ENCODE measurements at places on chromosomes 13 and 19.

- DNase-seq, result no peak
These were observed 7.9 kb upstream of the RNASEH2B start for GRCh38 chr13:50901701-50902100.

DNA sequence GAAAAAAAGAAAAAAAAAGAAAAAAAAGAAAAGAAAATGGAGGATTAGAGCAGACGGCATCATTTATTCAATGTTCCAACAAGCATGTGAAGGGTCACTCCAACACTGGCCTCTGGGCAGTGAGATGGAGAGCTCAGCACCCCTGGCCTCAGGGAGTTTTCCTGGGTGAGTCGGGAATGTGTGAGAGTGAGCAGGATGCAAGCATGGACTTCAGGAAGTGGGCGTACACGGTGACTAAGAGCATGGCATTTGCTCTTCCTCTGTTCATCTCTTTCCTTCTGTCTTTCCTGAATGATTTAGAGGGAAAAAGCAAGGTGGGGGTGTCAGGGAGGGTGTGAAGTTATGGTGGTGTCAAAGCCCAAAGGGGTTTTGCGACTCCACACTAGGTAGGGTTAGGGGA is 682 bp upstream of the CABP5 start:
- DNase-seq, result no peak

- no peak for DNase-seq
These were observed 12.1 kb downstream of the NDFIP2 start for GRCh38 chr13:79492918-79493594.

GRCh38 chr19:43560687-43561086 is 14.6 kb downstream of the XRCC1 start:
- DNase-seq, result no peak

DNA sequence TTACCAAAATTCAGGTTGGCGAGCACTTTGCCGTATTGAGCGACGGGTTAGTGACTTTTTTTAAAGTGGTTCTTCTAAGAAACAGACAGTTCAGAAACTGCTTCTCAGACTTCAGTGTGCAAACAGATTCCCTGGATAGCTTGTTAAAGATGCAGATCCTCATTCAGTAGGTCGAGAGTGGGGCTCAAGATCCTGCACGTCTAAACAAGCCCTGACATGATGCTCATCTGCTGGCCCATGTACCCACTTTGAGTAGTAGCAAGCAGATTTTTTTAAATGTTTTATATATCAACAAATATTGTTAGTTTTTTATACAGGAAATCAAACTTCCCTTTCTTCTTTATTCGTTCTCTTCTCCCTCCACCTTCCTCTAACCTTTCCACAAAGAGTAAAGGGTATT is 7.3 kb downstream of the METTL21C start:
- DNase-seq, result no peak

DNA sequence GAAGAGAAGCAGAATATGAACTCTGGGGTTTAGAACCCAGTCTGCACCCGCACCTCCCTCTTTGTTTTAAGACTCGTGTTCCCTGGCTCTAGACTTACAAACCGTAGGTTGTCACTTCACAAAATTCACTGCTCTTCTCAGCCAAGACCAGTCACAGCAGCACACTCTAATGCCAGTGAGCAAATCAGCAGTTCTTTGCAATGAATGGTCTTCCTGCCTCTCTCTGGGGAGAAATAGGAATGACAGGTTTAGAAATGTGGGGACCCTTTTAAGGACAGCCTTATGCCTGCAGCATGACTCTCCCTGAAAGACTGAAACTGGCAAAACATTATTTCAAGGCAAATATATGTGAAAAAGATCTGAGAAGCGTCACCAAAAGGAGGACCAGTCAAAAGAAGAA is 156.9 kb downstream of the KCTD15 start:
- no peak for DNase-seq

DNA sequence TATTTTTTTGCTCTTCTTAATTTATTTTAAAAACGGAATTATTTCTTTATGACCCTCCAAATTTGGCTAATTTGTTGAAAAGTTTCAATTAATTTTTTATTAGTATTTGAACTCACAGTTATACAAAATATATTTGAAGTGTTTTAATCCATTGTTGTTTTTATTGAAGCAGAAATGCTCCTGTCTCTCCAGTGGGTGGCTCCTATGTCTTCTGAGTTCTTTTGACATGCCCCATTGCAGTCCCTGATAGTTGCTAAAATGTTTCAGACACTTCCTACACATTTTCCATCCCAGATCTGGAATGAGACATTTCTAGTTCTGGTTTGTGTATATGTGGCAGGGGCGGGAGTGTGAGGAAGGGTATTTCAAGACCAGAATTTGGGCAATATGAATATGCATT is 579.4 kb upstream of the PRR20A start:
- no peak for DNase-seq

DNA sequence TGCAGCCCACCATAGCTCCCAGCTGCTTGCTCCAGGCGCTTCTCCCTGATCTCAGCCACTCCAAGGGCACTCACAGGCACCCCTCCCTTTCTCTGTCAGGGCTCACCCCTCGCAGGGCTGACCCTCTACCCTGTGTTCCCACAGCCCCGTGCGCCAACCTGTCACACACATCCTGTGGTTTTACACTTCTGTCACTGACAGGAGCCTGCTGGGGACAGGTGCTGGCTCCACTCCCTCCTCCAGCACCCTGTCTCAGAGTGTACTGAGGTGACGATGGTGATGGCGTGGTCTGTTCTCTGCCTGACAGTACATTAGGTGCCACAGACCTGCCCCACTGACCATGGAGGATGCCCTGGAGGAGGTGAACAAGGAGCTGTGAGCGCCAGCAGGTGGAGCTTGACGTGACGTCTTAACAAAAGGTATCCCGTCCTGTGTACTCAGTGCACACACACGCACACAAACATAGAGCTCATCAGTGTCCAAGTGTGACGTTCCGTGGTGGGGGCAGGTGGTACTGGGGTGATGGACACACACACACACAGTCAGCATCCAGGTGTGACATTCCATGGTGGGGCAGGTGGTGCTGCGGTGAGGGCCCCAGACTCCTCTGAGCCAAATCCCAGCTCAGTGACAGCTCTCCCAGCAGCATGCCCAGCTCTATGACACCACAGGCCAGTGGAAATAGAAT is 20.9 kb downstream of the C19orf44 start:
- no peak for DNase-seq

GRCh38 chr13:113649212-113649611 is 8.8 kb downstream of the ATP4B start:
- no peak for DNase-seq

GRCh38 chr13:64849196-64849595 is 2380.9 kb downstream of the PCDH9 start:
- no peak for DNase-seq

- DNase-seq, result no peak
These were observed 30.9 kb upstream of the KCTD12 start for GRCh38 chr13:76917095-76917494.

DNA sequence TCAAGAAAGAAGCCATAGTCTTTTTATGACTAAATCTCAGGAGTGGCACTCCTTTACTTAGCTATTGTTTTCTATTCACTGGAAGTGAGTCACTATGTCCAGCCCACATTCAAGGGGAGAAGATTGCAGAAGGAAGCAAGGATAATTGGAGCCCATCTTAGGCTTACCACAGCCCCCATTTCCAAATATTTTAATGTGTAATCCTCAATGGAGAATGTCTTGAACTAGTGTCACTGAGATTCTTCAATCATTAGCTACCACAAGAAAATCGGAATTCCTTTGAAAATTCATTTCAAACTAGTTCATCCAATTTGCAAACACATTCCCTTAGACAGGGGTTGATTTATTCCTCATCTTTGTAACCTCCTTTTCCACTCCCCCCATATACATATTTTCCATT is 84.7 kb downstream of the DLEU7 start:
- no peak for DNase-seq

GRCh38 chr13:36362251-36362650 is 16.1 kb upstream of the SPART start:
- no peak for DNase-seq

DNA sequence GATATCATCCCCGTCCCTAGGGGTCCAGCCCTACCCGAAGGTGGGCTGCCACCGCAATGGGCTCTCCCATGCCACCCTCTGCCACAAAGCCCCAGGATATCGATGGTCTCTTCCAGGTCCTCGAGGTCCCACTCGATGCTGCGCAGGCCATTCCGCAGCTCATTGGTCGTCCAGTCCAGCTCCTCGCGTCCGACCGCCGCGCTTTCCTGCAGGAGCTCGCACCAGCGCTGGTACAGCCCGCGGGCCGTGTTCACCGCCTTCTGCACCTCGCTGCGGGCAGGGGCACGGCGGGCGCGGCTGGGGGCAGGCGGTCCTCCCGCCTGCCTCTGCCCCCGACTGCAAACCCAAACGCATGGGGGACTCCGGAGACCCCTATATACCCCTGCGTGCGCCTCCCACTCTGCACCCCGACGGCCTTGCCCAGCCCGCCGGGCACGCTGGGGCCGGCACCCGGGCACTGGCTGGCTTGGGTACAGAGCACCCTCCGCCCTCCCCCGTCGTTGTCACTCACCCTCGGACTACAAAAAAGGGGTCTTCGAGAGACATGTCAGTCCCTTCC is 468 bp downstream of the STX10 start:
- peak; percentile 14 for DNase-seq

DNA sequence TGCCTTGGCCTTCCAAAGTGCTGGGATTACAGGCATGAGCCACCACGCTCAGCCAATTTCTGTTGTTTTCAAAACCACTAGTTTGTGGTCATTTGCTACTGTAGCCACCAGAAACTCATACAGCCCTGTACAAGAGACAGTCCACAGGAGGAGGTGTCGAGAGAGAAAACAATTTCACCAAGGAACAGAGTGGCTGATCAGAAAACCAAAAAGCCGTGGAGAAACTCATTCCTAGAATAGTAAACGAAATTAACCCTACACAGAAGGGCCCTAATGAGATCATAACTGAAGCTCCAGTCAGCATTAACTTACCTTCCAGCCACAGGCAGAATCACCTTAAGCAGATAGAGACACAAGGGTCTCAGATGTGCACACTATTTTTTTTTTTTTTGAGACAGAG is 3.8 kb upstream of the CCDC124 start:
- DNase-seq, result no peak

- DNase-seq, result no peak
These were observed 27.1 kb upstream of the MYCBP2 start for GRCh38 chr13:77353995-77354394.

DNA sequence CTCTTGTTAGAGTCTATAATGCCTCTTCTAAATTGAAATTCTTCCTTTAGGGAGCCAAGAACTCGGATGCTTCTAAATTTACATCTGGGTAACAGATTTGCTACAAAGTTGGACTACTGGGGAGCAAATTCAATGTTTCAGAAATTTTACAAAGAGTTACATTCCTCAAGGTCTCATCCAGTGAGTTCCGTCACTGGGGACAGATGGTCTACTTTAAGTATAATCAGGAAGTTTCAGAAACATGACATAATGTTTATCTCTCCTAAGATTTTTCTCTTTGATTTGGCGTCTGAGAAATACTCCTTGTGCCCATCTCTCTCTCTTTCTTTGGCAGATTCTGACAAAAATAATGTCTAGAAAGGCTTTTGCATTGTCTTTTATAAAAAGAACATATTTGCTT is 81.5 kb upstream of the MBNL2 start:
- DNase-seq, result no peak

GRCh38 chr13:97483465-97483864 is 49.5 kb downstream of the RAP2A start:
- no peak for DNase-seq

DNA sequence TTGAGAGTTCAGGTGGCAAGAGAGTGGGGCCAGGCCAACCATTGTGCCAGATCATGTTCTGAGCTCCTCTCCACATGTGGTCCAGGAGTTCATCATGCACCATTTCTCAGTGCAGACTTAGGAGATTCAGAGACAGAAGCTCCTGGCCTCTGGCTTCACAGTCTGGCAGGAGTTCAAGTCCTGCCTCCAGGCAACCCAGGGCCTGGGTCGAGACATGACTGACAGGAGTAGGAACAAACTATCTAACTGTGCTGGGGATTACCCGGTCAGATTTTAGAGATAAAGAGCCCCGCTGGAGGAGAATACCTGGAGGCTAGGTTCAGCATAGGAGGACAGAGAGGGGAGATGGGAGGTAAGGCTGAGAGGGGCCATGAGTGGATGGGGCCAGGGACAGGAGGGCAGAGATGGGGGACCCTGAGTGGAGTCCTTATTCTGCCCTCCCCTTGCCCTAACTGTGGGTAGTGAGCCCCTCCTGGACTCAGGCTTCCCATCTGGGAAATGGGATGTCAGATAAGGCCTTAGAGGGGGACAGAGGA is 906 bp upstream of the CYP4F11 start:
- DNase-seq, result no peak

DNA sequence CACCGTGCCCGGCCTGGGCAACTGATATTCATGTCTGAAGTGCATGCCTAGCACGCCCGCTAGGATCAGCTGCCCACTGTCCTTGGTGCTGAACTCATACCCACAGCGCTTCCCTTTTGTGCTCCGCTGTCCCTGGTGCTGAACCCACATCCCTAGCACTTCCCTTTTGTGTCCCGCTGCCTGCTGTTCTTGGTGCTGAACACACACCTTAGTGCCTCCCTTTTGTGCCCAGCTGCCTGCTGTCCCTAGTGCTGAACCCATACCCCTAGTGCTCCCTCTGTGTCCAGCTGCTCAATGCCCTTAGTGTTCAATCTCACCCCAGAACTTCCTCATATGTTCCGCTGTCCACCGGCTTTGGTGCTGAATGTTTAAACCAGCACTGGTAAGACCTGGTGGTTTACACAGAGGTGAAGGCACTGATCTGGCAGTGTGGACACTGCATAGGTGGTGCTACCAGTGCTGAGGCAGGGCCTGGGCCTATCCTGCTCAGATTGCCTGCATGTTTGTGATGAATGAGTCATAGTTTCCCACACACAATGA is 26.3 kb upstream of the SIGLEC11 start:
- peak; percentile 84 for DNase-seq

GRCh38 chr13:39051157-39051556 is 12.9 kb downstream of the NHLRC3 start:
- peak; percentile 15 for DNase-seq

DNA sequence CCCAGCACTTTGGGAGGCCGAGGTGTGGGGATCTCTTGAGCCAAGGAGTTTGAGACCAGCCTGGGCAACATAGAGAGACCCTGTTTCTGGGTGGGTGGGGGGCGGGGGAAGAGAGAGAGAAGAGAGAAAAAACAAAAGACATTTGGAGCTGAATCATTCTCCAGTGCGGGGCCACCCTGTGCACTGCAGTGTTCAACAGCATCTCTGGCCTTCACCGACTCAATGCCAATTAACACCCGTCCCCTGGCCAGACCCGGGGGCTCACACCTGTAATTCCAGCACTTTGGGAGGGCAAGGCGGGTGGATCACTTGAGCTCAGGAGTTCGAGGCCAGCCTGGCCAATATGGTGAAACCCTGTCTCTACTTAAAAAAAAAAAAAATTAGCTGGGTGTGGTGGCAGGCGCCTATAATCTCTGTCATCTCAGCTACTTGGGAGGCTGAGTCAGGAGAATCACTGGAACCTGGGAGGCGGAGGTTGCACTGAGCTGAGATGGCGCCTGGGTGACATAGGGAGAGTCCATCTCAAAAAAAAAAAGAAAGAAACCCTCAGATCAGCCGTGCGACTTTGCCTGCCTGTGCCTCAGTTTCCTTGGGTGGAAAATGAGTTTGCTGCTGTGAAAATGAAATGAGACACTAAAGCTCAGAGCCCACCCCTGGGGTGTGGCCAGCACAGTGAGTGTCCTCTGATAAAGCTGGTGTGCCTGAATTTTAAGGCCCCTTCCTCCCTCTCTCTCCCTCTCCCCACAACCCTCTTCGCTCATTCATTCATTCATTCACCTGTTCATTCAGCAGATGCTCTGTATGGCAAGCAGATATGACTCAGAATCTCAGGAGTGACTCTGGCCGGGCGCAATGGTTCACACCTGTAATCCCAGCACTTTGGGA is 6.4 kb downstream of the KLF2 start:
- DNase-seq, result no peak

Data from LoVo (cell line).